ENCODE measurements at places on chromosomes 7 and 10.
A peak's percentile ranks its signal among the peaks of the same experiment; 100 is the strongest.

DNA sequence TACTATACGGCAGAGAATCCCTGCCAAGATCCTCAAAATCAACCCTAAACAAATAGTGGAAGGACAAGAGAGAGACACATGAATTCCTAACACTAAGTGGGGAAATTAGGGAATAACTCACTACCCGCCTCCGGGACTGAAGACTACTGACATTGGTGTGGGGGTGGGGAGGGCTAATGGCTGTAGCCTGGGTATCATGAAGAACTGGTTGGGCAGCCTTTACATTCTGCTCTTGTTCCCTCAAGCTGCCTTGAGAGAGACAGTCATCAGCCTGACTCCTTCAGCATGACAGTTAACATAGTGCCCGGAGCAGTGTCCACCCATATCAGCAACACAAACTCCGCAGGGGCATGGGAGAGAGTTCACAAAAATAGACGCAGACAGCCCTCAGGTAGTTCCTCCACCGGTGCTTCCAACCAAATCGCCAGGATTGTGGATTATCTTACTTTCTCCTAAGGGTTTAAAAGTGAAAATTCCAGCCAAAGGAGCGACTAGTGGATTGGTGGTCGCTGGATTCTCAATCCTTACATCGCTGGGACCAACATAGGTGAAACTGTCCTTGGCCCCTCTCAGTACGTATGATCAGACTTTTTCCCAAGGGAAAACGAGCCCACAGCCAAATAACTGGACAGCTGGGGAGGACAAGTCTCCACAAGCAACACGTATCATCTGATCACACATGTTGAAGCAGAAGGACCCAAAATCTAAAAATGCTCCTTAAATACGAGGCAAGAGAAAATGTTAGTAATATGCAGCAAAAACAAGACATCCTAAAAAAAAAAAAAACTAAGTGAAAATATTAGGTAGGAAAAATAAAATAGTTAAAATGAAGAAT lies 22.6 kb downstream of the TMEM254 start:
- no peak for DNase-seq

- no peak for DNase-seq
Measured at GRCh38 chr7:108090791-108091460, 39.2 kb downstream of the LAMB4 start.

DNA sequence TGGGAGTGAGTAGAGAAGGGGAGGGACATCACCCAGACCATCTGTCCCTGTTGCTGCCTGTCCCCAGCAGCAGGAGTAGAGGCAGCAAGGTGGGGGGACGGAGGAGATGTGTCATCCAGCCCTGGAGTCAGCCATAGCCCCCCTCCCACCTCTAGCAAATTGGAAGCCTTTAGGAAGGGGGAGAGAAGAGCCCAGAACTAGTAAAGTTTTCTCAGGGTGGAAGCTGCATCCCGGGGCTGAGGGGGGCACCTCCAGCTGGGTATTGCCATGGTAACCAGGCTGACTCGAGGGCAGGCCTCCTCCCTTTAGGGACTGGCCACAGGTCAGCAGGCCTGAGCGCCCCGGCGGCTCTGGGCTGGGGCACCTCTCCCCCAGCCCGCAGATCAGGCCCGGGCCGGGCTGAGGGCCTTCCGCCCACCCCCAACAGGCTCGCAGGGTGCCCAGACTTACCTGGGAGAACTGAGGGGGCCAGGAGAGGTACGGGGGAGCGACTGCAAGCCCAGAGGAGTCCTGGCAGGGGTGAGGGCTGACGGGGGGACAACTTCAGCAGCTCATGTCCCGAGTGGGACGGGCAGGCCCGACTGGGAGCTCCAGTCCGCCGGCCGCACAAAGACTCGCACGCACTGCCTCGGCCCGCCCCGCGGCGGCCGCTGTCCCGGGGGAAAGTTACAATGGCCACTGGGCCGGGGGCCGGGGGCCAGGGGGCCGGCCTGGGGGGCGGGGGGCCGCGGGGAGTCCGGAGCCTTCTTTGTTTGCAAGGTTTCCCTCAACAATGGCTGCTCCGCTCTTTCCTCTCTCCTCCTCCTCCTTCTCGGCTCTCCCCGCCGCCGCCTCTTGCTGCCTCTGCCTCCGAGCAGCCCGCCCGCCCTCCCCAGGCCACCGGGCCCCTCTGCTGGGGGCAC lies 6.0 kb downstream of the LDB1 start:
- no peak for DNase-seq

GRCh38 chr7:151017370-151017952 lies 6.8 kb downstream of the ATG9B start:
- no peak for DNase-seq

DNA sequence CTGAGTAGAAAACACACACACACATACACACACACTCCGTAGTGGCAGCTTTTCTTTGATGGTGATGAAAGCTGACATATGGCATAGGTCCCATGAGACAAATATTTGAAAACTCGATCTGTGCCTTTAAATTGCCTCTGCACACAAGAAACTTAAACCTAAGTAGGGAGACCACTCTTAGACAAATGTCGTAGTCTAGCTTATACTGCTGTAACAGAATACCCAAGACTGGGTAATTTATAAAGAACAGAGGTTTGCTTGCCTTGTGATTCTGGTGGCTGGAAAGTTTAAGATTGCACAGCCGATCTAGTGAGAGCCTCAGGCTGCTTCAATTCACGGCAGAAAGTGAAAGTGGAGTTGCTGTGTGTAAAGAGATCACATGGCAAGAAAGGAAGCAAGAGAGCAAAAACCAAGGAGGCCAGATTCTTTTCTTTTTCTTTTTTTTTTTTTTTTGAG lies 489.4 kb upstream of the SORCS1 start:
- peak; percentile 23 for DNase-seq

GRCh38 chr10:119778776-119779445 lies 53.1 kb downstream of the INPP5F start:
- no peak for DNase-seq

GRCh38 chr10:70917226-70917625 lies 28.9 kb upstream of the PCBD1 start:
- no peak for DNase-seq

DNA sequence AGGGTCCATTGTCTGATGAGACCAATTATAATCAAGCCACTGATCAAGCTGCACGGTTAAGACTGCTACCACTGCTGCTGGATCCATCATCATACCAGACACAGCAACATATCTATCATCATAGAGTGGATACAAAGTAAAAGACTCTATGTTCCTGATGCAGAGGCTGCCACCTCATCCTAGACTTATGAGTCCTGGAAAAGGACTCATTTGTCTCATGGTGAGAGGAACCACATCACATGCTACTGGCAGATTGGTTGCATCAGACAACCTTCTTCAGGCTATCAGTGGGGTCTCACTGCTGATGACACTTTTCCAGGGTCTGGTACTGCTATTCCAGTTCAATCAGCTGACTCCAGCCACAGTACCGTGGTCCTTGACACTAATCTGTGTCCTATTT lies 79.0 kb downstream of the ABI1 start:
- peak; percentile 35 for DNase-seq

DNA sequence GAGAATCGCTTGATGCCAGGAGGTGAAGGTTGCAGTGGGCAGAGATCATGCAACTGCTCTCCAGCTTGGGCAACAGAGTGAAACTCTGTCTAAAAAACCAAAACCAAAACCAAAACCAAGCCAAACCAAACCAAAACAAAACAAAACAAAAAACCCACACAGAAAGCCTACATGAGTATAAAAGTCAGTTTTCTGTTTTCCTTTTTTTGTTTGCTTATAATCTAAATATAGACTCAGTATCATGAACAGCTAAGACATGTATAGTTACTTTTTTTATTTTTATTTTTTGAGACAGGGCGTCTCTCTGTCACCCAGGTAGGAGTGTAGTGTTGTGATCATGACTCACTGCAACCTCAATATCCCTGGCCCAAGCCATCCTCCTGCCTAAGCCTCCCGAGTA lies 16.8 kb upstream of the MTPN start:
- DNase-seq: no peak

GRCh38 chr10:112687647-112688046 lies 240.6 kb downstream of the VTI1A start:
- peak; percentile 38 for DNase-seq

Measured in fibroblast of skin of right quadriceps (primary cell).